ENCODE measurements at places on chromosomes 2 and 18.

GRCh38 chr2:236237468-236238190 is 26.6 kb downstream of the ASB18 start:
- no peak for DNase-seq

GRCh38 chr2:25062511-25062917 is 20.6 kb downstream of the EFR3B start:
- no peak for DNase-seq

GRCh38 chr2:107585851-107586250 is 240.8 kb upstream of the RGPD4 start:
- DNase-seq, result no peak

GRCh38 chr2:71609441-71609840 is 156.1 kb downstream of the DYSF start:
- no peak for DNase-seq

GRCh38 chr2:112662704-112663103 is 17.0 kb downstream of the SLC20A1 start:
- DNase-seq, result no peak

DNA sequence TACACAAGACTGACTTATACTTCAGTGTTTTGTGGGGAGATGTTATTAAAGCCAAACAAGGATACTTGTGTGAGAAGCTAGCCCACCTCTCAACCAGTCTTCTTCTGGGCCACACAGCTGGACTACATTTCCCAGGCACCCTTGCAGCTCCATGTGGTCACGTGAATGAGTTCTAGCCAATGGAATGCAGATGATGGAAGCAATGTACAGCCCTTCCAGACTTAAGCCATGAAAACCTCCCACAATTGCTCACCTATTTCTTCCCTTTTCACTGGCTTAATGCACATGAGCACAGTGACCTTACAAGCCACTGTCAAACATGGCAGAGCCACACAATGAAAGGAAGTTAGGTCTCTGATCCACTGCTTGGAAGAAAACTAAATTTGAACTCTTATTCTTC is 20.4 kb upstream of the FEZ2 start:
- peak; percentile 24 for DNase-seq

GRCh38 chr2:177165721-177166711 is 46.6 kb upstream of the HNRNPA3 start:
- no peak for DNase-seq

Data from GM19239 (cell line).